ENCODE measurements at places on chromosomes 12 and 14.

DNA sequence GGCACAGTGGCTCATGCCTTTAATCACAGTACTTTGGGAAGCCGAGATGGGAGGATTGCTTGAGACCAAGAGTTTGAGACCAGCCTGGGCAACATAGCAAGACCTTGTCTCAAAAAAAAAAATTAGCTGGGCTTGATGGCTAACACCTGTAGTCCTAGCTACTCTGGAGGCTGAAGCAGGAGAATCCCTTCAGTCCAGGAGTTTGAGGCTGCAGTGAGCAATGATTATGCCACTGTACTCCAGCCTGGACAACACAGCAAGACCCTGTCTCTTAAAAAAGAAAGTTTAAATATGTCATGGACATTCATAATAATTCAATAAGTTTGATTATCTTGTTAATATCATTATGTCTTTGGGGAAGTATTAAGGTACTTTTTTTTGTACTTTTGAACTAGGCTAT is 38.9 kb downstream of the KIAA0586 start:
- no peak for DNase-seq

DNA sequence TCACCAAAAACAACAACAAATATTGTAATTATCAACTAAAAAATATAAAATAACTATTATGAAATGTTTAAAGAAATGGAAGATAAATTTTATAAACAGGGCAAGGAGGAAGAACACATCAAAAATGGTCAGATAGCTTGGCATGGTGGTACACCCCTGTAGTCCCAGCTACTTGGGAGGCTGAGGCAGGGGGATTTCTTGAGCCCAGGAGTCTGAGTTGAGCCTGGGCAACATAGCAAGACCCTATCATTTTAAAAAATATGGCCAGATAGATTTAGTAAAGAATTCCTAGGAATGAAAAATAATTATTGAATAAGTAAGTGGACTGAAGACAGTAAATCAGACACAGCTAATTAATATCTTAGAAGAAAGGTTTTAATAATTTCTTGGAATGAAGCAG is 32.6 kb downstream of the ITPR2 start:
- no peak for DNase-seq

DNA sequence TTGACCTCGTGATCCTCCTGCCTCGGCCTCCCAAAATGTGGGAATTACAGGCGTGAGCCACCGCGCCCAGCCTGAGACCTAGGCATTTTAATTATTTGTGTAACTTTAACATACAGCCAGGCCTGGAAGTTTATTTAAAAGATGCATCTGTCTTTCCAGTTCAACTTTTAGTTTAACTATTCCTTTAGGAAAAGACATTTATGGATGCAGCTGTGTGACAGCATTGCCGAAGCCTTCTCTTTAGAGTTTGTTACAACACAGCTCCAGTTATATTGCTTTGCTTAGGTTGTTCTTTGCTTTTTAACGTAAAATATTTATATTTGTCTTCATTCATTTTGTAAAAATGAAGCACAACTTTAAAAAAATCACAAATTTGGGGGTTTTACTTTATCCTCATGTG is 67.0 kb downstream of the DIP2B start:
- no peak for DNase-seq

- no peak for DNase-seq
Measured at GRCh38 chr12:74722709-74723108, 185.1 kb downstream of the ATXN7L3B start.

- DNase-seq = no peak
Measured at GRCh38 chr14:24377657-24378056, 9.7 kb downstream of the NFATC4 start.

DNA sequence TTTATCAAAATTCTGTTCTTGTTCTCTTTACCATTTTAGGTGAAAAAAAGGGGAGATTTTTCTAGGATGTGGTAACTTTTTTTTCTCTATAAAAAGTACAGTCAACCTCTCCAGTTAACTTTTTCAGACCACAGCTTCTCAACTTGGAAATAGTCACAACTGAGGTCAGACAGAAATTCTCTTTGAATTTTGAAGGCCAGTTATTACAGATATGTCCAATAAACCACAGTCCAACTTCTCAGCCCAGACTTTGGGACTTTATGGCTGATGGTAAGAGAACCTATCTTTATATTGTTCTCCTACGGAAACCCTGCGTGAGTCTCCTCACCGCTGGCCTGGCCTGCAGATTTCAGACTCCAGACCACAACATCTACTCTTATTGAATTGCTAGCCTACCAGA is 176.7 kb downstream of the DACT1 start:
- no peak for DNase-seq

GRCh38 chr12:29991924-29992323 is 208.2 kb upstream of the TMTC1 start:
- no peak for DNase-seq

DNA sequence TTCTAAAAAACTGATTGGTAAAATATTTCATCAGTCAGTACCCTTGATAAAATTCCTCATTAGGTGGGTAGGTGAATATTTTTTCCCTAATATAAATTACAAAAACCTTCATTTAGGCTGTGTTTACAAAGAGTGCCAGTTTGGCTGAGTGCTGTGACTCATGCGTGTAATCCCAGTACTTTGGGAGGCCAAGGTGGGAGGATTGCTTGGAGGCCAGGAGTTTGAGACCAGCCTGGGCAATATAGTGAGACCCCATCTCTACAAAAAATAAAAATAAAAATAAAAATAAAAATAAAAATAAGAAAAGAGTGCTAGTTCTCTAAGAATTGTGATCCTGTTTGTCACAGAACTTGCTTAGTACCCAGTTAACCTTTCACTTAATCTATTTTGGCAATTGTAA is 398.4 kb upstream of the RGS6 start:
- DNase-seq = no peak

GRCh38 chr12:121314431-121314830 is 17.9 kb upstream of the CAMKK2 start:
- DNase-seq = no peak

- peak; percentile 46 for DNase-seq
Measured at GRCh38 chr14:76760331-76761135, 735 bp upstream of the VASH1 start.

GRCh38 chr12:79370021-79370420 is 320.7 kb downstream of the PAWR start:
- DNase-seq = no peak
